ENCODE measurements at places on chromosomes 1 and 21.

GRCh38 chr1:43582162-43582566 is 51.5 kb downstream of the PTPRF start:
- DNase-seq: no peak

DNA sequence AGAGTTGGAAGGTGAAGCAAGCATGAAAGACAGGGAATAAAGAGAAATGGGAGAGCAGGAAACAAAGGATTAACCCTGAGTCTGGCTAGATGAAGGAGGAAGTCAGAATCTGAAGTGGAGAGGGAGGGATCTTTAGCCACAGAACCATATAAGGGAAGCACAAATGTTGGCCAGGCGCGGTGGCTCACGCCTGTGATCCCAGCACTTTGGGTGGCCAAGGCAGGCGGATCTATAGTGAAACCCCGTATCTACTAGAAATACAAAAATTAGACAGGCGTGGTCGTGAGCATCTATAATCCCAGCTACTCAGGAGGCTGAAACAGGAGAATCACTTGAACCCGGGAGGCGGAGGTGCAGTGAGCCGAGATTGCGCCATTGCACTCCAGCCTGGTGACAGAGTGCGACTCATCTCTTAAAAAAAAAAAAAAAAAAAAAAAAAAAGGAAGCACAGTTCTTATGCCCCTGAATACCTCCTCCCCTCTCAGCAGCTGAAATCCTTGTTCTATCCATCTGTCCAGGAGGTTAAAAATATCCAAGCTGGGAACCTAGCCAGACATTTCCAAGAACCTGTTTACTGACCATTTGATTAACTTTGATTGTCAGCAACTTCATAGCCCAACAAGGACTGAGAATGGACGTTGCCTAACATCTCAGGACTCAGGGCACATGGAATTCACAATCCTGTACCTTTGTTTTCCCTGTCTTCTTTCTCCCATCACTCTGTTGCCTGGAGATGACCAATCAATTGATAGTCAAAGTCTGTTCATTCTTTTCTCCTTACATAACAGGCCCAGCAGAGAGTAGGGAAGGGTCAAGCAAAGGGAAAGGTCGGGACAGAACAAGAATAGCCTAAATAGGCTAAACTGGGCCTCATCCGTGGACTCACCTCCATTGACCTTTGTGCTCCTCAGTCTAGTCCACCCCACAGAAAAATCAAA is 10.6 kb downstream of the TXNIP start:
- no peak for DNase-seq

GRCh38 chr1:15027515-15027986 is 126.0 kb upstream of the TMEM51 start:
- DNase-seq: peak; percentile 12

DNA sequence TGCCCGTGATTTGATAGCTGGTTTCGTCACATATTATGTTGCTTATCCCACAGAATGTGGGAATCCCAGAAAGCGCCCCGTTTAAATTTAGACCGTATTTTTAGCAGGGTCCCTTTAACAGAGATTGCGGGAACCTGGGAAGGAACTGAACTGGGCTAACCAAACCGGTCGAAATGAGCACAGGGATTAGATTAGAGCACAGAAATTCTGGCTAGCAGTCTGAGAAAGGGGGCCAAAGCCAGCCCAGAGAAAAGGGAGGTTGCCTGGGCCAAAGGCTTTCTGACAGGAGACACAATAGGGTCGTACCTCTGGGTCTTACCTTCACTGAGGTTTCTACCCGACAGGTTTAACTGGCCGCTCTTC is 327 bp downstream of the LRRC40 start:
- DNase-seq: no peak

- no peak for DNase-seq
Measured at GRCh38 chr1:154463512-154463990, 38.5 kb upstream of the TDRD10 start.

GRCh38 chr1:84781946-84782771 is 91.9 kb upstream of the SSX2IP start:
- peak; percentile 41 for DNase-seq

GRCh38 chr1:181669246-181669645 is 185.9 kb downstream of the CACNA1E start:
- no peak for DNase-seq

DNA sequence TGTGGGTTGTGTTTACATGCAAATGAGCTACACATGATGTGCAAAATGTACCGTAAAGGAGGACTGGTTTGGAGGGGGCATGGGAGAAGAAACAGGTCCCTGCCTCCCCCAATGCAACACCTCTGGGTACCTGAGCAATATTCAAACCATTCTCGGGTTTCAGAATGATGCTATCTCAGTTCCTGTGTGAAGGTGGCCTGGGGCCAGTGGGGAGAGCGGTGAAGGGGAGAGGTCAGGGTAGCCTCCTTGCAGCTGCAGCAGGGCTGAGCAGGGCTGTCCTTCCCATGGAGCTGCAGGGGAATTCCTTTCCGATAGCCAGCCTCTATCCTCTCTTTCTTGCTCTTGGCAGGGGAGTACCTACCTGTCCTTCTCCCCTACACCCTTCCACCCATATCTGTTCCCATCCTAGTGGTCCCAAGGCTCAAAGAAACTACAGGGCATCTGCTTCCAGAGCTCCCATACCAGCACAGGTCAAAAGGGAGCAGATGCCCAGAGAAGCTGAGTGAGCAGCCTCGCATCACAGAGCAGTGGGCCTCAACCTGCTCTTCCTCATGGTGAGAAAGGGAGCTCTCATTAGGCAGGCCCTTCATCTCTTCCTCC is 11.9 kb downstream of the MEF2D start:
- DNase-seq: no peak

GRCh38 chr1:17304151-17304825 is 3.7 kb upstream of the PADI4 start:
- DNase-seq: no peak

- DNase-seq: no peak
Measured at GRCh38 chr1:146032631-146033219, 11.2 kb upstream of the HJV start.

- no peak for DNase-seq
Measured at GRCh38 chr1:219076326-219076937, 97.2 kb upstream of the LYPLAL1 start.

All from hypothalamus (tissue), 51 donors.